ENCODE measurements at places on chromosomes 16 and 17.
A peak's percentile ranks its signal among the peaks of the same experiment; 100 is the strongest.

DNA sequence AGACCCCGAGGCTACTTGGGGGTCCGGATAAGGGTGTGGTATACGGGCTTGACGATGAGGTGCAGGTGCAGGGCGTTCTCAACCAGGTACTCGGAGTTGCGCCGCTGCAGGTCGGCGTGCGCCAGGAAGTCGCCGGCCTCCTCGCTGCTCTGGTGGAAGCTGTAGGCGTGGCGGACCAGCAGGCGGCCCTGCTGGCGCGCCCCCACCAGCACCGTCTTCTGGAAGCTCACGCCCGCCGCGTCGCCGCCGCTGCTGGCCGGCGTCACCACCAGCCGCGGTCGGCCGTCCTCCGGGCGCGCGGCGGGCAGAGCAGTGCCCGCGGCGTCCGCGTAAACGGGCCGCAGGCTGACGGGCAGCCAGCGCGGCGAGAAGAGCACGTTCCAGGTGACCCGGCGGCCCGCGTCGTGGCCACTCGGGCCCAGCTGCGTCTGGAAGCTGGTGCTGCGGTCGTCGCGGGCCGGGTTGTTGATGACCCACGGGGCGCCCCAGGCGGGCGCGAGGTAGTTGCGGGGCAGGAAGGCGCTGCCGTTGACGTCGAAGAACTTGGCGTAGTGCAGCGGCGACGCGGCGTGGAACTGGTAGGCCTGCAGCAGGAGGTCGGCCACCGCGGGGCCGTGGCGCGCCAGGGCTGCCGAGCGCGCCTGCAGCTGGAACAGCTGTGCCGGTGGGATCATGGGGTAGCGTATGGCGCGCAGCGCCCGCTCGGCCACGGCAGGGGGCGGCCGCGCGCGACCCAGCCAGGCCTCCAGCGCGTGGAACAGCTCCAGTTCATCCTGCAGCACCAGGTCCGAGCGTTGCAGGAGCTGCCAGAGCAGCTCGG lies 4.8 kb downstream of the BTBD17 start:
- DNase-seq = no peak

DNA sequence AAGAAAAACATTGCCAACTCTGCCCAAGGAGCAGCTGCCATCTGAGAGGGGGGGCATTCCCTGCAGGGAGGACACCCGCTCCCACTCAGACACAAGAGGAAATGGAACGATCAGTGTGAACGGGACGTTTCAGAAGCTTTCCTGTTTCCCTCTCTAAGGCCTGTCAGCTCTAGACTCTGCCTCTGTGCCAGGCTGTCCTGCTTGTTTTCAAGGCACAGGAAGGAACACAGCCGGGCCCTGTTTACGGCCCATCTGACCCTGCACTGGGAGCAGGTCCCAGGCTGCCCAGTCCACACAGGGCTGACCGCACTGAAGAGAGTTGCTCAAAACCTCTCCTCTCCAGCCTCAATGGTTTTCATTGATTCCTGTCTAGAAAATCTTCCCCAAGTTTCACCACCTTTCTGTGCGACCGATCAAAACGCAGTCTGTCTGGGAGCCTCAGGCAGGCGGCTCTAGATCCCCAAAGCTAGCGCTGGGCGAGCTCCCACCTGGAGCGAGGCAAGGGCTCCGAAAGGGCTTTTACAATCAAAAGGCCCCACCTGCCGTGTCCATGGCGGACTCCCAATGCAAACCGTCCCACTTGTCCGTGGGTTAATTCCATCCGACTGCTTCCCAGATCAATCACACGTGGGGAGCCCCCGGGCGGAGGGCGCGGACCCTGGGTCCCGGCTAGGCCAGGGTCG lies 1.5 kb downstream of the PIEZO1 start:
- no peak for DNase-seq

DNA sequence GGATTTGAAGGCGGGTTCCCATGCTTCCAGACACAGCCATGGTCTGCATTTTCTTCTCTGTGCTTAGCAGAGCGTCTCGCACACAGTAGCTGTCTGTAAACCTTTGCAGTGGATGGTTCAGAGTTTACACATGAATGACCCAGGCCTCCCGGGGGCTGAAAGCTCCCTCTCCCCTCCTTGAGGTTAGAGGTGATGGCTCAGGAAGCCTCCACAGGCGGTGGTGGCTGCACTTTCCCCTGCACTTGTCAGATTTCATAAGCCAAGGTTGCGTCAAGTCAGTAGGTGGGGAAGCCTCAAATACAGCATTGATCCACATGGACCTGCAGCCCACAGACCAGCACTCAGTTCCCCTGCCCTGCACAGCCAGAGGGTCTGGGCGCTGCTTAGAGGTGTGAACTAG lies 211.9 kb downstream of the KATNIP start:
- no peak for DNase-seq

DNA sequence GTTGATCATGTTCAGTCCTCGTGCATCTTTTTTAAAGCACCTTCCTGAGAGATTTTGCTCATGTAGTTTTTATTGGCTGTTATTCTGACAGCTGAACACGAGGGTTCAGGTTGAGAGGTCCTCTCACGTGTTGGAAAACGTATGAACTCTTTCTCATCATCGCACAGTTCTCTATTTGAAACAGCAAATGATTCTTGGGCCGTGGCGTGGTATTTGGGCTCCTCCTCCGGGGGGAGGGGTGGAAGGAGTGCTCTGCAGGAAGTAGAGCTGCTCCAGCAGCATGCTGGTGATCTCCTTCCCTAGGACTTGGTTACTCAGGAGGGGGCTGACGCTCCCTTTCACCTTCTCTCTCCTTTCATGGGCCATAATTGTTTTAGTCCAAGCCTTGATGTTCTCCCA lies 70.4 kb downstream of the KSR1 start:
- no peak for DNase-seq

GRCh38 chr16:71540-72401 lies 660 bp downstream of the RHBDF1 start:
- DNase-seq = peak; percentile 49

DNA sequence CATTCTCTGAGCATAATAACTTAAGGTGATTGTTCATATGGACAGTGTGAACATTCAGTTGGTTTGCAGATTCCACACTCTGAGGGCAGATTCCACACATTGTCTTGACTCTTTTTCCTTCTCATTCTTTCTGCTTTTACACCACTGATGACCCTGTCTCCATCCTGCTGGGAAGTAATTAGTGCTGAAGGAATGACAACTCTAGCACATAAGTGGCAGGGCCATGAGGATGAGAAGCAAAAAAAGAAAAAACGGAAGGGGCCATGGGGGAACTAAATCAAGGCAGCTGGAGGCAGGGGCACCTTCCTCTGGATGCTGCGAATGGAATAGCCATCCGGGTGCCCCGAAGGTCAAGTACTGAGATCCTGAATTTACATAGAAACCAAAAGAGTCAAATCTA lies 944.0 kb downstream of the KCNJ2 start:
- DNase-seq = no peak

DNA sequence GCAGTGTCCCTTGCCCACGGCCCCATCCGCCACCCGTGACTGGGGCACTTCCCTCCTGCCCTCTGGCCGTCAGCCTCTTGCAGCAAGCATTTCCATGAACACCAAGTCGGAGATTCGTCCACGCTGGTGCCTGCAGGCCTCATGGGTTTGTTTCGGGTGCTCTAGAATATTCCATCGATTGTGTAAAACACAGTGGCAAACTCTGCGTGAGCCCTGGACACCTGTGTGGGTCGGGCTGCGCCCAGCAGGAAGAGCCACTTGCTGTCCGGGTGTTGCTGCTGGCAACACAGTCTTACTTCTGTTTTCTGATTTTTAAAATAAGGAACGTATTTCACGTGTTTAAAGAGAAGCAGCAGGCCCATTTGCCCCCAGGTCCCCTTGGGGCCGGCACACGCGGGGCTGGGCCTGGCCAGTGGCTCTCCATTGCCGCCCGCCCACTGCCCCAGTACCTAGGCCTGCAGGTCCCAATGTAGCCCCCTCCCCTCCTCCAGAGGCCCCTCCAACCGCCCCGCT lies 10.0 kb downstream of the CYBC1 start:
- no peak for DNase-seq

DNA sequence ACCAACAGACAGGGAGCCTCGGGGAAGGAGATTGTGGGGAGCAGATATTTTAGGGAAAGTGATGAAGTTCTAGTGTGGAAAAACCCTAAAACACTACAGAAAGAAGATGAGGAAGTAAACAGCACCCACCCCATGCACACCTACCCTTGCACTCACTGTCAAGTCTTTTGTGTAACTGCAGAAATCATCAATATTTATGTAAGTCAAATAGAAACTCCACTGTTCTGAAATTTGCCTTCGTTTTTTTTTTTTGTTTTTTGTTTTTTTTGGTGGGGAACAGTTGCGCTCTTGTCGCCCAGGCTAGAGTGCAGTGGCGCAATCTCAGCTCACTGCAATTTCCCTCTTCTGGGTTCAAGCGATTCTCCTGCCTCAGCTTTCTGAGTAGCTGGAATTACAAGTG lies 273.4 kb downstream of the CPPED1 start:
- DNase-seq = no peak

DNA sequence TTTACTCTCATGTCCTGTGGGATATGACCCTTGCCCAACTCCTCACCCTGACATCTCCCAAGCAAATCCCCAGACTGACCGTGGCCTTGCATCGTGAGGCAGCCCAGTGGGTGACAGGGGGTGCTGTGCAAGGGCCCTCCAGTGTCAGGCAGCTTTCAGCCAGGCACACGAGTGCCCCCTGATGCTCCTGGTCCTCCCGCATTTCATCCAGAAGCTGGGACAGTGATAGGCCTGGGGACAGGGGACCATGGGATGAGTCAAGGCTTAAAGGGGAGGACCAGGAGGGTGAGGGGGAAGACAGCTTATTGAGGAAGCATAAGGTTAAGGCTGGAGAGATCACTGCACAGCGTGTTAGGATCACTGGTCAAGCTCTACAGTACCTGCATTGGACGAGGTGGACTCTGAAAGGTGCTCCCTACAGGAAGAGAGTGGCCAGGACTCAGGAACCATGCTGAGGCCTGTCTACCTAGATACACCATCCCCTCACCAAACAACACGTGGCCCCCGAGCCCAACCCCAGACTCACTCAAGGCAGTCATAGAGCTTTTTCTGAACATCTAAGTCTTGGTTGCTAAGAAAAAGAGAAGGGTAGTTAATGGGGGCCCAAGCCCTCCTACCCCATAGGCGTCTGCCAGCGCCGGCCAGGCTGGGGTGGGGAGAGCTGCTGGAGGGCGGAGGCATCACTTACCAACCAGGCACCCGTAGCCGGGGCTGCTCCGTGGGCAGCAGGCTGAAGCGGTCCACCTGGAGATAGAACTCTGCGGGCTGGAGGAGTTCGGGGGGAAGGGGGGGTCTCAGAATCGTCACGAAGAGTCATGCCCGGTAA lies 998 bp downstream of the ACD start:
- DNase-seq = no peak

DNA sequence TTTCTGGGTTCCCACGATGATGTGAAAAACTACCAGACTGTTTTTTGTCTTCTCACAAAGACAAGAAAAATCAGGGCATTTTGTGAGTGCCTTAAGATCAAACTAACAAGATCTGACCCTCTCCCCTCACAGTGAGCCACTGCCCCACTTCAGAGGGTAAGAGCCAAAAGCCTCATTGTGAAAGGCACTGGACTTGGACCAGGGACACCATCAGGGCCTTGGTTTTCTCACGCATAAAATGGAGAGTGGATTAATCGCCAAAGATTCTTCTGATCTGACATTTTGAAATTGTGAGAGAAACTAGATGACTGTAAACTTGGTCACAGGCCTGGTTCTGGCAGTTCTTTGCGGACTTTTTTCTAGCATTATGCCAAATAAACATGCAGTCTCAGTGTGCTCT lies 21.0 kb upstream of the ENDOV start:
- no peak for DNase-seq

GRCh38 chr16:76386784-76387183 lies 109.6 kb downstream of the CNTNAP4 start:
- DNase-seq = no peak

- DNase-seq = no peak
Measured at GRCh38 chr17:58980706-58981481, 125.8 kb downstream of the TRIM37 start.

- no peak for DNase-seq
Measured at GRCh38 chr17:6495450-6496115, 51.3 kb downstream of the PIMREG start.

- DNase-seq = no peak
Measured at GRCh38 chr16:3530371-3530914, 29.6 kb downstream of the CLUAP1 start.

DNA sequence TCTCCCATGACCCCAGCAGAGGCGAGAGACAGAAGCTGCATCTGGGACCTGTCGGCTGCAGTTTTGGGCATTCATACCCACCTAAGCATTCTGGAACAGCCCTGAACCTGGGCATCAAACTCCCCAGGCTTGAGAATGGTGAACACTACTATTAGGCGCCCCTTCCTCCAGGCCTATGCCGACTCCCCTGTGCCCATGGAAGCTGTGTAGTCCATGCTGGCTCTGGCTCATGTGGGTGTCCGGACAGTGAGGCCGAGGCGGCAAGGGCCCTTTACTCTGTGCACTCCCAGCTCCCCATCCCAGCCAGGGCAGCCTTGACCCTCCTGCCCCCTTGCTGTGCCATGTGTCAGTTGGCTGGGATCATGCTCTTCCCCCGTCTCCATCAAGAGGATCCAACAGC lies 89.0 kb upstream of the TOB1 start:
- DNase-seq = no peak

DNA sequence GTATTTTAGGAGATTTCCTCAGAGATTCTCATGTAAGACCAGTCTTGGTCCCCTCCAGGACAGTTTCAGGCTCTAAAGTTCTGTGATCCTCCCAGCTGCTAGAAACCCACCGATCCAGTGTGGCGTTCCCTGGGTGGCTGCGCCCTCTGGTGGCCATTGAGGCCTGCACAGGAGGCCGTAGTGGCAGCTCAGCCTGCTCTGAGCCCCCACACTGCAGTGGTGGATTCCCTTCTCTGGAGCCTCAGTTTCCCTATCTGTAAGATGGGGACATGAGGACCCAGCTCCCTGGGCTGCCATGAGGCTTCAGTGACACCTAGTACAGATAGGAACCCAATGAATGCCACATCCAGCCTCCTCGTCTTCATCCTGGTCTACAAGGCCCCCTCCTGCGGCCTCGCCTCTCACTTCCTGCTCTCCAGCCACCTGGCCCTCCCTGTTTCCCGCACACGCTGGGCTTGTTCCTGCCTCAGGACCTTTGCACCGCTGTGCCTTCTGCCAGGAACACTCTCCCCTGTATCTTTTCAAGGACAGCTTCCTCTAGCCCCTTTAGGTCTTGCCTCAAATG lies 16.5 kb downstream of the CCDC102A start:
- no peak for DNase-seq

DNA sequence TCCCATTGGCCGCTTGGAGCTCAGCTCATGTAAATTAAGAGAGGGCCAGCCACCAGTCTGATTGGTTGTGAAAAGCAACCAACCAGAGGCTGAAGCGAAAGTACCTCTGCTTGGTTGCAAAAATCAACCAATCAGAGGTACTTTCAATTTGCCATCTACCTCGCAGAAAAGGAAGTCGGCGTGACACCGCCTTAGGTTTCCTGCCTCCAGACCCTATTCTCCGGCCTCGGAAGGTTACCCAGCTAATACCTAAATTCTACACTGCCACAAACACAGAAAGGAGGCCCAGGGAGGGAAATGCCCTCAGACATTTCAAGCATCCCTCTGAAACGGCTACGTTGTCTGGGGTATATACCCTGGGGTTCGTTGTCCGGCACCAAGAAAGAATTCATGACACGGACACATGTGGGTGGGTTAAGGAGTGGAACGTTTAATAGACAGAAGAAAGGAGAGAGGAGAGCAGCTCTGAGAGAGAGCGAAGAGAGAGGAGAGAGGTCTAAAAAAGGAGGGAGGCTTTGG lies 481.3 kb downstream of the TMEM114 start:
- DNase-seq = peak; percentile 74
